ENCODE measurements at places on chromosomes 12 and 14.
A peak's percentile ranks its signal among the peaks of the same experiment; 100 is the strongest.

DNA sequence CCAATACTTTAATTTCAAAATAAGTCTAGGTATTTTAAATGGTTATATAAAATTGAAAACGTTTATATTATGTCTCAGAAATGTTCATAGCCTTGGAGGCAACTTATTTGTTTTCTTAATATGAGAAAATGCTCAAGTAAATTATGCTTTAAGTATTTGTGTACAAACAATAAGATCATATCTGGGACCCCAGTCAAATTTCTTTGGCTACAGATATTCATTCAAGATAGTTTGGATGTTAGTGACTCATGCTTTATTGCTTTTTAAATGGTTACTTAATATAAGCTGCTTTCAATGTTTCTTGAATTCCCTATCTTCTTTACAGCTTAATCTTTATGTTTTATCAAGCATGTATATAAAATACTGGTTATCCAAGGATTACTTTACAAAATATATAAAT lies 291.3 kb downstream of the KCNC2 start:
- no peak for DNase-seq

- peak; percentile 45 for DNase-seq
Observed at GRCh38 chr12:98185606-98186005, 329.8 kb upstream of the TMPO start.

DNA sequence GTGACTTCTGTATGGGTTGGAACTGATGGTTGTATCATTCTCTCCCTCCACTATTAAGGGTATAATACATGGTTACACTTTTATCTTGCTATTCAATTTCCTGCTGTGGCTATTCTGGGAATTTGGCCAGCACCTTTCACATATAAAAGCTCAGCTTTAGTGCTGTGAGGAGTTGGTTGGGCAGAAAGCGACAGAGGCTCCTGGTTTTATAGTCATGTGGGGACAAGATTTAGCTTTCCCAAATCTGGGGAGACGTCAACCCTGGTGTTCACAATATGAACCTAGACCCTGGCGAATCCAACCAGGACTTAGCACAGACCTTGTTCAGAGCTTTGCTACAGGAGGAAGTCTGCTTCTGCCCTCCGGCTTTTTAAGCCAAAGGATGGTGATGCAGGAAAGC lies 36.5 kb downstream of the FOS start:
- DNase-seq: peak; percentile 13

- no peak for DNase-seq
Observed at GRCh38 chr12:108090932-108091678, 38.0 kb upstream of the WSCD2 start.

DNA sequence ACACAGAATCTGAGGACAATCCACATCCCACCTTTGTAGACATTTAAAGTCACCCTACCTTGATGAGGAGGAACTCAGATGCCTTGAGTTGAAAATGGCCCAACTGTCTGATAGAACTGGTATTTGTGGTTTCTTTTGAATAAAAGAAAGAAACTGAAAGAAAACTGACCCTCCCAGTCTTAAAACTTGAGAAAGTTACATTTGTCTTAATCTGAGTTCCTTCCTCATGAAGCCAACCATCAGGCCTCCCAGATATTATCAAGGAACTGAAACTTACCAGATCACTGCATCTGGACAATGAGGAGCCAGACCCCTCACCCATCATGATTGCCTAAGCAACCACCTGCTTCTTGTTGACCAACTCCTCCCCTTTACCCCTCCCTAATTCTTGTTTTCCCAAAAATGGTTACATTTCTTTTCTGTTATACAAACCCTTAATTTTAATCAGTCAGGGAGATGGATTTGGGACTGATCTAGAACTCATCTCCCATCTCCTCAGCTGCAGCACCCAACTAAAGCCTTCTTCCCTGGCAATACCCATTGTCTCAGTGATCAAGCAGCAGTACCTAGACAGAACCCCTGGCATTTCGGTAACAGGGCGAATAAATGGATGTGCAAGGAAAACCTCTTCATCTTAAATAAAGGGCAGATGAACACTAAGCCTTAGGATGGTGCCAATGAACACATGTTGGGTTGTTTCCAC lies 72.0 kb upstream of the RESF1 start:
- DNase-seq: no peak

DNA sequence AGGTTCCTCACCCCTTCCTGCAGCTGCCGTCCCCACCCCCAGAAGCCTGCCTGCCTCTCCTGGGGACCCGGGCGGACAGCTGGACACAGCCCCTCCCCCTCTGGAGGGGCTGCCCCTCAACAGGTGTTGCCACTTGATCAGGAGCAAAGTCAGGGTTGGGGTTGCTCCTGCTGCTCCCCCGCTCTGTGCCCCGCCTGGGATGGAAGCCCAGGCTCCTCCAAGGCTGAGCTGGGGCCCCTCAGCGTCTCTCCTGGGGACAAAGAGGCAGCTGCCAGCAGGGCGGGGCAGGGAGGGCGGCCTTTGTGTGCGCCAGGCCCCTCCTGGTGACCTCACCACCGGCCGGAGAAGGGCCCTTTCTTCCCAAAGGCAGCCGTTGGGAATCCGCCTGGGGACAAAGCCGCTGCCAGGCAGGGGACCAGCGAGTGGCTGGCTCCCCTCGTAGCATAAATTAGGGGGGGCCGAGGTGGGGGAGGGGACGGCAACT lies 13.7 kb downstream of the TRMT61A start:
- DNase-seq: no peak

DNA sequence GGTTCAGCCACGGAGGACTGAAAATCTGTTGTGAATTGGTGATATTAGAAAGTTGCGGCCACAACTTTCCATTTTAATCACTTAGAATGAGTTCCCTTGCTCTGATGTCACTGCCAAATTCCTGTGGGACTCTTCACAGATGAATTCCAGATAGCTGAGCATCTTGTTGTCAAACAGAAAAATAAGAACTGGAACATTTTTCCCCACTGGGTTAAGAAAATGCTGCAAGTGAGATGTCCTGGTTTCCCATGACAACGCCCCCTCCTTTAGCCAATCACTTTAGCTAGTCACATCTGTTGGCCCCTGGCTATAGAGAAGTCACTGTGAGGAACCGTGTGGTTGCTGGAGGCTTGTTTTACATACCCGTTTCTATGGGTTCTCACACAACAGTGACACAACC lies 135.9 kb downstream of the KTN1 start:
- DNase-seq: peak; percentile 77

DNA sequence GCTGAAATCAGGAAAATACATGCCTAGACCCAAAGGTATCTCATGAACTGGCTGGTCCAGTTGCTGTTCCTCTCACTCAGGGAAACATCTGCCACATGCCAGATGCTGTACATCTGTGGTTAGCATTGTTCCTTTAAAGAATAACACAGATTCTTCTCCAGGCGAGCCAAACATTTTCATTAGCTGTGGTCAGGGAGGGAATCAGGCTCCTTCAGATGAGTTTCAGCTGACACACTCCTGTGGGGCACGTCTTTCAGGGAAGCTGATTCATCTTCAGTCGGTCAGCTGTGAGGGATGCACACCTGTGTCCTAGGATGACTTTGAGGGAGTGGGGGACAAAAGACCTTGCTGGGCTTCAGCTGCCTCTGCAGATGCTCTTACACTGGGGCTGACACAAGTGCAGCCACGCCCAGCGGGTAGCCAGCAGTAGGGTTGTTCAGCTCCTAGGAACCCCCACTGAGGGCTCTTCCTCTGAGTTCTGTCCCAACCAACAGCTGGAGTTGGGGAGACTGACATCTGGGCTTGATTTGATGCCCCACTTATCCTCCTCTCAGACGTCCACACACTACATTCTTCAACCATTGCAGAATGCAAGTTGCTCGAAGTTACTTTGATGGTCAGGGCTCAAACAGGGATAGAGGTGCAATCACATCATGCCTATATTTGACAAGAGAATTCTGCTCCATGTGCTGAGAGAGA lies 155.0 kb downstream of the NUAK1 start:
- peak; percentile 93 for DNase-seq

DNA sequence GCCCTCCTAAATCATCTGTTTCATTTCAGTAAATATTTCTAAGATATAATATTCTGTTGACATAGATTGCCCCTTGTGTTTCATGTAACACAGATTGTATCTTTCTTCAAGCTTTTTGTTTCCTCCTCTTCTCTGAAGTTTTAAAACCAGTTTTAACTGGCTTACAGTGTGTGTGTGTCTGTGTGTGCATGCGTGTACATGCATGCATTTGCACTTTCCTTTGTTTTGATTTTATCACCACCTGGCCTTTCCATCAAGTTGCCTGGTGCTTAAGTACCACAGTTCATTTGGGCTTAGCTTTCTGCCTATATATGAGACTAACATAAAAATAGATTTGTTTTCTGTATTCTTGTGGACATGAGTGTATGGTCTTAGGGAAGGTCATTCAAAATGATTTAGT lies 31.9 kb downstream of the ETNK1 start:
- DNase-seq: no peak

GRCh38 chr14:93011650-93012325 lies 88.8 kb downstream of the CHGA start:
- DNase-seq: no peak

DNA sequence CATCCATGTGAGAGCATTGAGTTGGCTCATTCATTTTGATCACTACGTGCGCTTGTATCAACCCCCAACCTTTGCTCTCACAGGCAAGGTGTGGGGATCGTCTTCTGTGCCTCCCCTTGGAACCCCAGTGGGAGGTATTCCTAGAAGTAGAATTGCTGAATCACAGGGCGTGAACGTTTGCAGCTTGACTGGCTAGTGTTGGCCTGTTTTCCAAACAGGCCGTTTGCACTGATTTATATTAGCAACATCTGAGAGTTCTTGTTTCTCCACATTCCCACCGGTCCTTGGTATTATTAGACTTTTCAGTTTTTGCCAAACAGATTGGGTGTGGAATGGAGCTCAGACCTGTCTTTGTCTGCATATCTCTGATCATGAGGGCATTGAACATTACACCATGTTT lies 288.6 kb upstream of the PWP1 start:
- no peak for DNase-seq

DNA sequence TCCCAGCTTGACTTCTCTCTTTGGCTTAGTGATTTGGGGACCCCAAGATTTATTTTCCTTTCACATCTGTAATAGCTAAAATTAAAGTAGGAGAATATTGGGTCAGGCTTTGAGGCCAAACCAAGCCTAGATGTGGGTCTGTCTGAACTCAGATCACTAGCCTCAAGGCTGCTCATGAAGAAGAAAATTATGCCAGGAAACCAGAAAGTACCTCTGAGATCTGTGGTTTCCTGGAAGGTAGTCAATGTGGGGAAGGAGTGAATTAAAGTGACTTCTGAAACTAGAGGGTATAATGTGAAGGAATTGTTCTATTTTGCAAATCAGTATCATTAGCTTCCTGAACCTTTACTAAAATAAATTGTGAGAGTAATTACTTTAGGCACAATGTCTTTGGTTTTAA lies 13.4 kb upstream of the CLEC12A start:
- DNase-seq: no peak

GRCh38 chr14:76826122-76826521 lies at the start of gene LRRC74A:
LRRC74A (plus strand) TSS chr14:76826408; CDS start chr14:76826698, 290 bp downstream.
- DNase-seq: no peak

GRCh38 chr14:54769951-54770863 lies 132.4 kb downstream of the GCH1 start:
- no peak for DNase-seq

Measured in non-pigmented ciliary epithelial cell (primary cell).